ENCODE measurements at places on chromosomes 5 and 9.
A peak's percentile ranks its signal among the peaks of the same experiment; 100 is the strongest.

DNA sequence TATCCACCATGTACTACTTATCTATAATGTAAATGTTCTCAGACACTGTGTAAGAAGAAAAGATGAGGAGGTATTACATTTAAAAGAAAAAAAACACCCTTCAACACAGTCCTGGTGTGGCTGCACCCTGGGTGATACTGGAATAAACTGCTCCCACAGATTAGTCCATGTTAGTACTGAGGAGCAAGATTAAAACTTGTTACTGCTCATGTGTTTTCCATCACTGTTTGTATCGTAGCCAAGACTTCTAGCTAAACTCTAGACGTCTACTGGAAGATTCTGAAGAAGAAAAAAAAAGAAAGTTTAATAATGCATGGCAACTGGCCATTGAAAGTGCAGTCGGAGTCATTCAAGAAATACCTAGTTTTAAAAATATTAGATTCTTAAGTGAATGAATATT lies at the start of gene ASPN:
TSS of gene ASPN (minus strand) at position 178 of the 400 bp plus-strand sequence.
- DNase-seq = no peak

GRCh38 chr5:171581781-171582180 lies 162.3 kb downstream of the FGF18 start:
- DNase-seq = no peak

DNA sequence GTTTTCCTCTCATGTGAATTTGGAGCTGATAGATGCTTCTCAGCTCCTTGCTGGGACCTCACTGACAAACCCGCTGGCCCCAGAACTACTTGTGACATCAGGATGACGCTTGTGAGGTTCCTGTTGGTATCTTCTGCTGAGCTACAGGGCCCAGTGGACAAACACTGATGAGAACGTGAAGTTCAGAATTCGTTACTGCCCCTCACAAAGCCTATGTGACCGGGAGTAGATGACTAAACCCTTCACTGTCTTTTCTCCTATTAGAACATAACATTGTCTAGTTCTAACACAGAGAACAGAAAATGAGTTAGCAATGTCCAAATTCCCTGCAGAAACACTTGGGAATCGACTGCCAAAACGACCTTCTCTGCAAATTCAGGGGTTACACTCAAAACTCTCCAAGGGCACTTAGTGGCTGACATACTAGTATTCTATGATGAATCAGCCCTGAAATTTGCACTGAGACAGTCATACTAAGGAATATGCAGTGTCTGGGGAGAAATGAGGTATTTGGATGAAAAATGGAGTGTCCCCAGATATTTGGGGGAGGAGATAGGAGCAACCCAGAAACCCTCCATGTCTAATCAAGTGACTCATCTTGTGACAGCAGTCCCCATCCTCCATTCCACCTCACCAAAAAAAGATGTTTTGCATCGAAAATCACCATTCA lies 143.2 kb upstream of the TRIM32 start:
- DNase-seq = no peak

GRCh38 chr5:142303565-142303964 lies 21.3 kb downstream of the SPRY4 start:
- no peak for DNase-seq

GRCh38 chr5:109910874-109911273 lies 221.1 kb downstream of the MAN2A1 start:
- DNase-seq = no peak

GRCh38 chr5:83568186-83568585 lies 96.6 kb downstream of the VCAN start:
- no peak for DNase-seq

- DNase-seq = no peak
These were observed 374.4 kb upstream of the SGCD start for GRCh38 chr5:155952486-155953089.

DNA sequence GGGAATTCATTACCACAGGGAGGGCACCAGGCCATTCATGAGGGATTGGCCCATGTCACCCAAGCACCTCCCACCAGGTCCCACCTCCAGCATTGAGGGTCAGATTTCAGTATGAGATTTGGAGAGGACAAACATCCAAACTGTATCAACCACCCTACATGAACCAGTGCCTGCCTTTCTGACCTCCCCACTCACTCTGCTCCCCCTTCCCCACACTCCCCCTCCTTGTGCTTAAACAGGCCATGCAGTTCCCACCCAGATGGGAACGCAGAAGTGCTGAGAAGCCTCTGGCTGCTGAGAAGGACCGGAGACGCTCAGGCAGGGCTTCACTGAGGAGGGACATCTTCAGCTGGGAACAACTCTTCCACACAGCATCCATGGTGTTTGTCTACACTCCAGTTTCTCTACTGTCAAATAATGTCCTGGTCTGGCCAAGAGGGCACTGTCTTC lies 30.0 kb upstream of the ADAMTS2 start:
- DNase-seq = no peak

DNA sequence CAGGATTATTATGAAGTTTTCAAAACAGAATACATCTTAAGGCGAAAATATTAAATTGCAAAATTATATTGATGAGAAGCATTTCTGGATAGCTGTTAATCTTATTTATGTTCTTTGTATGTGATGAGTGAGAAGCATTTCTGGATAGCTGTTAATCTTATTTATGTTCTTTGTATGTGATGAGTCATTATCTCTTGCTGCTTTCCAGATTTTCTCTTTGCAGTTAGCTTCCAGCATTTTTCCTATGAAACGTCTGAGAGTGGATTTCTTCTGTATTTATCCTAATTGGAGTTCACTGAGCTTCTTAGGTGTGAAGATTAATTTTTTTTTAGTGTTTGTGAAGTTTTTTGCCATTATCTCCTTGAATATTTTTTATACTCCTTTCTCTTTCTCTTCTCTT lies 8.2 kb downstream of the TMEM232 start:
- no peak for DNase-seq

- no peak for DNase-seq
These were observed 14.7 kb downstream of the SLC6A7 start for GRCh38 chr5:150204590-150204960.

DNA sequence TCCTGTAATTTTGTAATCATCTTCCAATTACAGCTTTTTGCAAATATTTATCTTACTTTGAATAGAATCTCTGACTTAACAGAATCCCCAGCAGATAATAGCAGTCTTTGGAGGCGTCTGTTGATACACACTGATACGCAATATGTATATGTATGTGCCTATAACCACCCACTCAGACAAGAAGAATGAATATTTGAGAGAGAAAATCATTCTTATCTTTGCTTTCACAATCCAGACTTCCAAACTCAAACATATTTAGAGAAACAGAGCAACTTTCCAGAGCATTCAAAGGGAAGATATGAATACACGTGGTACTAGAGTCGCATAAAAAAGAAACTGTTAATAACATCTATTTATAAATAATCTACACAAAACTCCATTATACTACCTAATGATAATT lies 6.1 kb downstream of the RORB start:
- no peak for DNase-seq

DNA sequence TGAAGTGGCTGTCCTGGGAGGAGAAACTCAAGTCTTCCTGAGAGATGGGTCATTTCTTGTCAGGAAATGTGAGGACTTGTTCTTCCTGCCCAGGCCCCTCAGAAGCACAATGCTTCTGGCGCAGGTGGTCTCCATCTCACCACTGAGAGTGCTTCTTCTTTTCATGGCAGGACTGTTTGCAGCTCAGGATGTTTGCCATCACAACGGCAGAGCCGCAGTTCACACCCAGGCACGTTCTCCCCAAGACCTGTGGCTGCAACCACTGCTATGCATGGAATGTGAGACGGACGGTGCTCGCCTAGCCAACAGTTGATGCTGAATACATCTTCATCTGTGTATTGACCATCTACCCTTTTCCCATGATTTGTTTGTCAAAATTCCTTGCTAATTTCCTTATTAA lies 216.3 kb downstream of the GADD45G start:
- DNase-seq = no peak

- DNase-seq = no peak
These were observed 191.4 kb downstream of the TMEM167A start for GRCh38 chr5:82885627-82886389.

GRCh38 chr5:157624144-157624543 lies 28.1 kb downstream of the SOX30 start:
- DNase-seq = no peak

GRCh38 chr5:141672841-141673813 lies 8.9 kb downstream of the ARAP3 start:
- DNase-seq = no peak

DNA sequence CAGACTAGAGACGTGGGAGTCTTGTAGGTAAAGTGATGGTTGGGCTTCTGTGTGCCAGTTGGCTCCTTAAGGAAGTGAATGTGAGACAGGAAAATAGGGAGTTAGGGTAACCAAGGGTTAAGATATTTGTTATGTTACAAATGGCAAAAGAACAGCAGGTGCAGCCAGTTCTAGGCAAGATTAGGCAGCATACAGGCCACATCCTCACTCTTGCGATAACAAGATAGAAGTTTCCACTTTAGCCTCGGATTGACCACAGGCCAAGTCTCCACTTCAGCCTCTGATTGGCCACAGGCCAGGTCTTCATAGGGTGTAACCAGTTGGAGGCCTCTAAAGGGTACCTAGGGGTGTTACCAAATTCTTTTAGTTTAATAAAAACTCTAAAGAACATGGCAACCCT lies 54.6 kb upstream of the ABCA1 start:
- DNase-seq = peak; percentile 58

DNA sequence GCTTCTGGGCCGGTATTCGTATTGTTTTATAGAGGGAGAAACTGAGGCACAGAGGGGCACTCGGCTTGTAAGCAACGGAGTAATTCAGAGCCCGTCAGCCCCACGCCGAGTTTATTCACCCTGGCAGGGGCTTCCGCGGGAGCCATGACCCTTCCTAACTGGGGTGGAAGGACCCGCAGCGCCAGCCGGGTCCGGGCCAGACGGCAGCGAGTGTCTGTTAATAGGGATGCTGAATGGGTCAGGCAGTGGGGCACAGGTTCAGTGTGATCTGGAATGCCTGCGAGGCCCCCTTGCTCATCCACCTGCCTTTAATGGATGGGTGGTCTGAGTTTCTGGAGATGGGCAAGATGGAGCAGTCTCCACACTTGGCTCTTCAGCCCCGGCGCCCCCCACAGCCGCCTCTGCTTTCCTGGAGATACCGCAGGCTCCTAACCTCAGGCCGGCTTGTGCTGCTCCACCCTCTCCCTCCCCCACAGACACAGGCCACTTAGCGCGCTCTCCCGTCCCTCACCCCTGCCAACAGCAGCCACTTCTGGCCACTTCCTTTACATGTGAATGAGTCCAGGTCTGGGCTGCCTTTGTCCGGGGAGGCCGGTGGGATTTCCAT lies 147.1 kb downstream of the ERCC6L2 start:
- peak; percentile 79 for DNase-seq

DNA sequence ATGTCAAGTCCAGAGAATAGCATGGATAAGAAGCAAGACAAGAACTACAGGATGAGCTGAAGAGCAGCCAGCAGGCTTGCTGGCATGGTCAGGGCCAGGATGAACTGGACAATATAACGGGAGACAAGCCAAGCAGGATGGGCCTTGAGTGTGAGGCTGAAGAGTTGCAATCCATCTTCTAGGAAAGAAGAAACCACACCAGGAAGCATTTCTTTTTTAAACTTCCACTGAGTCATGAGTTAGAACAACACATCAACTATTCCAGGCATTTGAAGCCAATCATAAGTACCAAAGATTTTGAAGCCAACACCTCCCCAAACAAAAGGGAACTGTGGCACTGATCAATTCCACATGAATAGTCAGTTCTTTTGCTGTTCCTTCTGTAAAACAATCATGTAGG lies 27.3 kb downstream of the SLC31A2 start:
- DNase-seq = no peak

DNA sequence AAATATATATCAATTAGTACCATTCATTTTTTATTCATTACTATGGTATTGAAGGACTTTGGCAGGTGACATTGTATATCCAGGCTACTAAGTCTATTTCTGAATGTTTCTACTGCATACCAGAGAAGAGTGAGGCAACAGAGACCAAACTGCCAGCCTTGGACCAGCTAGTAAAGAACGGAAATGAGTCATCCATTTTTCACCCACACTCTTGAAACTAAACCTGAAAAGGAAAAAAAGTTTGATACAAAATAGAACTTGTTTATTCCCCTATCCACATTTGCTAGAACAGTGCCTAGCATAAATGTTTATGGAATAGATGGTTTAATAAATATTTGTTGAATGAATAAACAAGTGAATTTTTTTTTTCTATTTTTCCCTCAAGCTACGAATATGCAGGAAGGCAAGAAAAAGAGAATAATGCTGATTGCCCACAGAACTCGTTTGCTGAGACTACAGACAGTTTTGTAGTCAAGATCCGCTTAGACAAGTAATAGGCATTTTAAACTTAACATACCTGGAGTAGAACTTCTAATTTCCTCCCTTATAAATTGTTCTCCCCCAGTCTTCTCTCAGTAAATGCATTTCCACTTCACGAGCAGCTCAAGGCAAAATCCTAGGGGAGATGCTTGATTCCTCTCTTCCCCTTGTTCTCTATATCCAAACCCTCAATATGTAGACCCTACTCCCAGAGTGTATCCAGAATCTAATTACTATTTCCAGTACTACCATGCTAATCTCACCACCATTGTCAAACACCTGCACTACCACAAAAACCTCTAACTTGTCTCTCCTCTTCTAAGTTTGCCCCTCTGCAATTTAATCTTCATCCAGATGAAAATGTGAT lies 146.2 kb upstream of the RASA1 start:
- DNase-seq = peak; percentile 93
